Erythroblast (primary cell): ENCODE measurements at places on chromosomes 3 and 15.
A peak's percentile ranks its signal among the peaks of the same experiment; 100 is the strongest.

- DNase-seq: no peak
Observed at GRCh38 chr3:189368384-189368783, 196.6 kb downstream of the TPRG1 start.

- no peak for DNase-seq
Observed at GRCh38 chr3:134095005-134095404, 65.3 kb upstream of the SLCO2A1 start.

GRCh38 chr3:20215636-20216035 lies 29.6 kb upstream of the SGO1 start:
- no peak for DNase-seq

- DNase-seq: no peak
Observed at GRCh38 chr3:26631390-26631738, 8.8 kb downstream of the LRRC3B start.

- DNase-seq: no peak
Observed at GRCh38 chr3:115627180-115628074, 4.1 kb downstream of the GAP43 start.

DNA sequence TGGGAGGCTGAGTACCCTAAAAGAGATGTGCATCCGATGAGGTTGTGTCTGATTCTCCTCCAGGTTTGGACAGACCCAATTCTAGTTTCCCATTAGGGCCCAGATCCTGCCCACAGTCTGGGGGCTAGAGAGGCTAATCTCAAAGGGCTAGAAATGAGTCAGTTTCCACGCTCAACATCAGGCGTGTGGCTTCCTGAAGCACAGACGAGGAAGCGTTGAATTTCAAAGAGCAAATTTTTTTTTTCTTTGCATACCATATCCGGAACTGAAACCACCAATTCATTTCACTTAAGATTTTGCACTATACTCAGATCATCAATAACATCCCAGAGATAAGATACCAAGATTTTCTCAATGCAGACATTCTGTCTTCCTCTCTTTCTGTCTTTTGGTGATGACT lies 173.8 kb upstream of the BCL6 start:
- no peak for DNase-seq

DNA sequence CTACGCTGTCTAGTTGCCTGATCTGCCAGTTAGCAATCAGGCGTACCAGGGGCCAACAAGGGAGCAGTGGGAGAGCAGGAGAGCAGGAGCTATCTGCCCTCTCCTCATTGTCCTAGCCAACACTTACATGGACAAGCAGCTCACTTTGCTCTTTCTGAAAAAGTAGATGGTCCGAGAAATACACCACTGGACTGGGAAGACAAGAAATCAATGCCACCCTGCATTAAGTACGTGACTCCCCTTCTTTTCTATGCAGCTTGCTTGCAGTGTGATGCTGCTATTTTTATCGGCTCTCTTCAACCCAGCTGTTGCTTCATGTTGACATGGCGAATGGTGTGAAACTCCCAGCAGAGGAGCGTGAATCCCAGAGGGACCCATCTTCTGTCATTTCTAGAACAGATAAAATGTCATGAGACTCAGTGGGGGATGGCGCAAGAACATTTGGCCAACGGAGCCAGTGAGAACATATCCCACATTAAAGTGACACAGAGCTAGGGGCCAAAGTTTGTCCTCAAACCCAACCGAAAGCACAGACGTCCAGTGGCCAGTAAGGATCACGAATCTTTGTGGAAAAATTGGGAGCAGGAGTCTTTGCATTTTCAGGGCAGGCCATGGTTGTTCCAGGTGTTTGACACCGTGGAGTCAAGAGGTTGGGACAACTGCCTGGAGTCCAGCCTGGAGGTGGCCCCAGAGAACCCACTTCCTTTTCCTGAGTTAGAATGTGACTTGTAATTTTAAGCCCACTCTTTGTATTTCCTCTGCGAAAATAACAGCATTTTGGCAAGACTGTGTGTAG lies 53.7 kb upstream of the MEF2A start:
- DNase-seq: no peak

GRCh38 chr3:58478781-58479180 lies 13.1 kb upstream of the KCTD6 start:
- no peak for DNase-seq

DNA sequence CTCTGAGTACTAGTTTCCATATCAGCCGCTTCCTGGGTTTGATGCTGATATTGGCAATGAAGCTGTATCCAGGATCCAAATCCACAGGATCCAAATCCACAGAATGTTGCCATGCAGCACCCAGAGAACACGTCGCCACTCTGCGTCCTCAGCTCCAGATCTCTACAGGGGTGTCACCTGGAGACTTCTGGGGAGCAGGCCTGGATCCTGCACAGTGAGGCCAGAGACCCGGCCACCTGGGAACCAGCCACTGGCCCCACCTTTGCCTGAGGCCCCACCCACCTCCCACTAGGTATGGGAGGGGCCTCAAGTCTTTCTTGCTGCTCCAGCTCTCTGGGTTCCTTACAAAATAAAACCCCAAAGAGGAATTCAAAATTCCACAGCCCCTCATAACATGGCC lies 123.9 kb downstream of the LRRK1 start:
- DNase-seq: no peak

GRCh38 chr3:130473416-130473815 lies 43.6 kb upstream of the COL6A6 start:
- no peak for DNase-seq

DNA sequence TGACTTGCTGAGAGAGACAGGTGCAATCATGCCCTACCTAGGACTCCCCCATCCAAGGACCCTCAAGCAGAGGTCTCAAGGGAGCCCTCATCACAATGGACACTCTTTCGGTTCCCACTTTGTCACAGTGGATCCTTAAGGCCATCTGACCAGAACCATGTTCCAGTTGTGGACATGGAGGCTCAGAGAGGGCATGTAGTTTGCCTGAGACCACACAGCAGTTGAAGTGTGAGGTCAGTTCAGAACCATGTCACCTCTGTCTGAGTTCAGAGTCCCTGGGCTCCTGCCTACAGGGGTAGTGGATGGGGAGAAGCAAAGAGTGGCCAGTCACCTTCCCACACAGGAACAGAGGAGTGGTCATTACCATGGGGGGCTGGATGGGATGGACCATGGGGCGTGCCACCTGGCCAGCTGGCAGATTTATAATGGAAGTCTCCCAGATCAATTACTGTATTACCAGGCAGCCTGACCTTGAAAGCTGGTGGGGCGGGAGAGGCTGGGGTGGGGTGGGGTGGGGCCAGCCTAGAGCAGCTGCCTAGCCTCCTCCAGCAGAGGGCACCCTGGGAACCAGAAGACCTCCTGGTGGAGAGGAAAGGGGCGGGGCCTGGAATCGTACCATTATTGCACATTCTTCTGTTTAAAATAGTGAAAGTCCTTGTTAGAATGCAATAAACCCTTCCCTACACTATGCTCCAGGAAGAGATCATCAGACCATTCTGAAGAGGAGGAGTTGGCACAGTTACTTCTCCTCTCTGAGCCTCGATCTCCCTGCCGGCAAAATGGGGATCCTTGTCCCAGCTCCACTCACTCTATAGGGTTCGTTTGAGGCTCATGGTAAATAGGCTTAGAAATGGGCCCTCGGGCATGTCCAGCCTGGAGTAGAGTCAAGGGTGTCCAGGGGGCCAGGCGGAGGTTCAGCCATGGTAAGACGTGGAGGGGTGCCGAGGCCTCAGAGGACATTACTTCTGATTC lies 26.9 kb upstream of the LINGO1 start:
- DNase-seq: peak; percentile 70

DNA sequence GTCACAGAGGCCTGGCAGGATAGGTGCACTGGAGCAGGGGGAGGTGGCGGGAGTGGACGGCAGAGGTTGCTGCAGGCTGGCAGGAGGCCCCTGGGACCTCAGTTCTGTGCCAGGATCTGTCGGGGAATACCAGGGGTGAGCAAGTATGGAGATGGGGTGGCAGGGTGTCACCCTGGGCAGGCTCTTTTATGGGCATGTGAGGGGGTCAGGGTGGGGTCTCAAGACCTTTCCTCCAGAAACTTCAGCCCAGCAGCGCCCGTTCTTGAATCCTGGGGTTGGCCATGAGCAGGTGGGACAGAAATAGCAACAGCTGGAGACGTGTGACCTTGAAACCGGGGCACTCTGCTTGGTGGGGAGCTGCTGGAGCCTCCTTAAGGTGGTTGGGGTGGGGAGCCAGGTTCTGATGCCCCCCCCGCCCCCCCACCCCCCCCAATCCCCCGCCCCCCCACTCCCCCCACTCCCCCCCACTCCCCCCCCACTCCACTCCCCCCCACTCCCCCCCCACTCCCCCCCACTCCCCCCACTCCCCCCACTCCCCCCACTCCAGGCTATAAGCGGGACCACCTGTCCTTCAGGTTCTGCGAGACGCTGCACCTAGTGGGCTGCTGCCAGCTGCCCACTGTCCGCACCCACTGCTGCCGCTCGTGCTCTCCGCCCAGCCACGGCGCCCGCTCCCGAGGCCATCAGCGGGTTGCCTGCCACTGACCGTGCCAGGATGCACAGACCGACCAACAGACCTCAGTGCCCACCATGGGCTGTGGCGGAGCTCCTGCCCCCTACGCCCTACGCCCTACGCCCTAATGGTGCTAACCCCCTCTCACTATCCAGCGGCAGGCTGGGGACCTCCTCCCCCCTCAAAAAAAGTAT lies 84.9 kb downstream of the TBC1D2B start:
- no peak for DNase-seq

DNA sequence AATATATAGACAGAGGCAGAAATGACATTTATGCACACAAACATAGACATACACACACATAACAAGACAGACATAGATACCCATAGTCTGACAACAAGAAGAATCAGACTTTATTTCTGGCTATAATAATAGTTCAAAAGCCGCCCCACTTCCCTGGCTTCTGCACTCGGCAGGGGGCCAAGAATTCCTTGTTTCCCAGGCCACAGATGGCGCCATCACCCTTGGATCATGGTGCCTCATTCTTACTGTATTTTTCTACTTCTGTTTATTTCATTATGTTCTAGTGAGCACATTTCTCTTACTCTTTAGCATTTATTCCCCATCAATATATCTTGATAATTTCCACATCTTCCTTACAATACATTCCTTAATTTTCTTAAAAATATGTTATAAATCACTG lies 387.5 kb downstream of the NLGN1 start:
- DNase-seq: no peak

DNA sequence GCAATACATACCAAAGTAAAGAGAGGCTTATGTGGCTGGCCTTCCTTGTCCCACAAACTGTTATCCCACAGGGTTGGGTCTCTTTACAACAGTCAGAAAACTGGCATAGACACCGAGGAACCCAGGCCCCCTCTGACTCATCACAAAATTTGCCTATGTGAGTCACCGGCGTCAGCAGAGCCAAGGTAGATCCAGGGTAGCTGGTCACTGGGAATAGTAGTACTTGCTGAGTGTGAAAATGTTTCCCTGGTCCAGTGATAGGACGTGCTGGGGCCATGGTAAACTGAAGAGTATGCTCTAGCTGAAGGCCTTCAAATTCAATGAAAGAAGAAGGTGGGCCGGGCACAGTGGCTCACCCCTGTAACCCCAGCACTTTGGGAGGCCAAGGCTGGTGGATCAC lies 27.1 kb upstream of the SKIL start:
- no peak for DNase-seq

DNA sequence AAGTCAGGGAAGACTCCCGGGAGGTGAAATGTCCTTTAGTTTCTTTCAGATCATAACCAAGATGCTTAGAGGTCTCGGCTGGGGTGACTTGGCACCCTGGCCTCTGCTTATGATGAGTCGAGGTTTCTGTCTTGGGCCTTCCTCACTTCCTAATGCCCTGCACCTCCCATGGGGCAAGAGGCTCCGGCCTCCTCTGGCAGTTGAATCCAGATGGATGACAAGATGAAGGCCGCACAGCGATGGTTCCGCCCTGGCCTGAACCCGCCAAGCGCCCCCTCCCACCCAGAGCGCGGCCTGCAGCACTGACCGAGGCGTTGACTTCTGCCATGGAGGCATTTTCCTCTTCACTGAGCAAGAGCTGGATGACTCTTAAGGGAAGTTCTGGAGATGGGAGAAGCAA lies 31.3 kb downstream of the MUC20 start:
- DNase-seq: no peak

GRCh38 chr3:104892044-104892443 lies 474.7 kb upstream of the ALCAM start:
- no peak for DNase-seq

DNA sequence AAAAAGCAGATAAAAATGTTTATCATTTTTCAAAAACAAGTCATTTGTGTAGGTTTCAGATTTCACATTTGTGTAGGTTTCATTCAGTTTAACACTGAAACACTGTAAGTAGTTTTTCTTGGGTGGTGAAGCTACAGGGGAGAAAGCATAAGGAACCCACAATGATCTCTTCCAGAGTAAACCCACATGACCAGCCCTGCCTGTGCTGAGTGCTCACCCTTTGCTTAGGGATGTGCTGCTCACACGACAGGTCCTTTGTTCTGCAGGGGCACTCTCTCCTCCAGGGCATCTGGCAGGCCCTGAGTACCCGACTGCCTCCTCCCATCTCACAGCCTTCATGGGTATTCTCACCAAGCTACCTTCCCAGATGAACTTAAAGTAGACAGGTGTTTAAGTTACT lies 28.9 kb downstream of the ZXDC start:
- DNase-seq: no peak

GRCh38 chr3:31967592-31967991 lies 13.5 kb downstream of the OSBPL10 start:
- DNase-seq: no peak

DNA sequence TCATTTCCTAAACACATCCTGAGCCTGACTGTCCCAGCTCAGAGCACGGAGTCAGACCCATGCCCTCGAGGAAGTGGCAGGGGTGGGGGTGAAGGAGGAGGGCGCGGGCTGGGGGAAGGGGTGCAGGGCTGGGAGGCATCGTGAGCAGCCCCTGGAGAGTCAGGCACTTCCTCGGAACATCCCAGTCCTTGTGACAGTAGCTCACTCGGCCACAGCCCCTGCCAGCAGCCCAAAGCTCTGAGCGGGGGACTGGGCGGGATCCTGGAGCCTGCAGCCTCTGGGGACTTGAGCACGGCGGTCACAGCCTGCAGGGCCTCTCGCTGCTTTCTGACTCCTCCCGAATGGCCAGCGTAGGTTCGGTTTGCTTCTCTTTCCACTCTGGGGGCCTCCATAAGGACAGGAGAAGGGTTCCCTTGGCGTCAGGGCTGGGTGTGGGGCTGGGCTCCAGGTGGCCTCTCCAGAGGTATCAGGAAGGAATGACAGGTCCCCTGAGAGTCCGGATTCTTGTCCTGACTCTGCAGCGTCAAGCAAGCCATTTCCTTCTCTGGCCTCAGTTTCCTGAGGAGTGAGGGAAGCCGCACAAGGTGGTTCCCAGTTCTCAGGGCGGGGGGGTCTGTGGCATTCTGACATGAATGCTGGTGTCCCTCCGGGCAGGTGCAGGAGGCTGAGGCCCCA lies 20.9 kb downstream of the PSTPIP1 start:
- DNase-seq: no peak

GRCh38 chr15:93154666-93155065 lies 65.7 kb upstream of the RGMA start:
- no peak for DNase-seq

GRCh38 chr15:48992096-48992495 lies 28.4 kb upstream of the SHC4 start:
- DNase-seq: no peak

DNA sequence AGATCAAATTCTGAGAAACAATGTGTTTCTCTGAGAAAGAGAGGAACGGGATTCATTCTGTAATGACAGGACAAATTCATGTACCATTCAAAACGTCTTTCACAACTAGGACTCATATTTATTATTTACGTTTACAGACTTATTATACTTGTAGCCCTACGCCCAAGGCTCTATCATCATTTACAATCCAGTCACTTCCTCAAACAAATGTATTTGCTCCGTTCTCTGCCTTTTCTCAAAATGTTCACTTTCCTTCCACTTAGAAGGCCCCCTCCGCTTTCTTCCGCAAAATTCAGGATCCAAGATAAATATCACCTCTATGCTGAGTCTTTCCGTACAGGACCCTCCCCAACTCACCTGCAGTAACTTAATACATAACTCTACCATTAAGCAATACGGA lies 745 bp downstream of the RSL24D1 start:
- peak; percentile 52 for DNase-seq
